A172 (cell line): ENCODE measurements at places on chromosomes 2 and 18. TPM values are rescaled to one million over a fixed set of nuclear protein-coding genes. Genes with fewer than 3 reads are reported as not detected.

GPR35 gene
- 0.17 and 2.7 TPM in 2 replicates for total RNA-seq

INPP5D gene
- 0.84 and 0.86 TPM in 2 replicates for total RNA-seq

C2orf66 gene
- 0.26 TPM in 1 of 2 replicates, not detected in the other for total RNA-seq

MLPH gene
- total RNA-seq, result 12.9 and 17.7 TPM in 2 replicates

MEP1B gene
- not detected in 2 replicates for total RNA-seq

DNPEP gene
- total RNA-seq, result 81.7 and 91.5 TPM in 2 replicates

PIEZO2 gene
- 1.8 and 2.5 TPM in 2 replicates for total RNA-seq

ALPI gene
- not detected in 2 replicates for total RNA-seq

FIGN gene
- total RNA-seq, result 2.0 and 2.2 TPM in 2 replicates

GPR17 gene
- 0.45 and 0.84 TPM in 2 replicates for total RNA-seq

PIGN gene
- 15.8 and 24.1 TPM in 2 replicates for total RNA-seq

- DNase-seq, result no peak
Observed at GRCh38 chr18:31497836-31498573, at the start of gene DSG2. DSG2 (plus strand) TSS chr18:31498177; CDS start chr18:31498252, 75 bp downstream.

- peak; percentile 83 for DNase-seq
Observed at GRCh38 chr18:28267878-28268625, 91.1 kb upstream of the CDH2 start.

DNA sequence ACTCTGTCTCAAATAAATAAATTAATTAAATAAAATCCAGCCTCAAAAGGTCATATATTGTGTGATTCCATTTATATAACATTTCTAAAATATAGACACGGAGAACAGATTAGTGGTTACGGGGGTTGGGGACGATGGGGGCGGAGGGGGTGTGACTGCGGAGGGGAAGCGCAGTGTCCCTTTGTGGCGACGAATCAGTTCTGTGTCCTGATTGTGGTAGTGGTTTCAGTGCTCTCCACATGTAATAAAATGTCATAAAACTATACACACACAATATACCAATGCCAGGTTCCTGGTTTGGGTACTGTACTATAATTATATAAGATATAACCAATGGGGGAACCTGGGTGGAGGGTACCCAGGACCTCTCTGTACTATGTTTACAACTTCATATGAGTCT is 186.4 kb downstream of the ANAPC1 start:
- DNase-seq, result no peak

DNA sequence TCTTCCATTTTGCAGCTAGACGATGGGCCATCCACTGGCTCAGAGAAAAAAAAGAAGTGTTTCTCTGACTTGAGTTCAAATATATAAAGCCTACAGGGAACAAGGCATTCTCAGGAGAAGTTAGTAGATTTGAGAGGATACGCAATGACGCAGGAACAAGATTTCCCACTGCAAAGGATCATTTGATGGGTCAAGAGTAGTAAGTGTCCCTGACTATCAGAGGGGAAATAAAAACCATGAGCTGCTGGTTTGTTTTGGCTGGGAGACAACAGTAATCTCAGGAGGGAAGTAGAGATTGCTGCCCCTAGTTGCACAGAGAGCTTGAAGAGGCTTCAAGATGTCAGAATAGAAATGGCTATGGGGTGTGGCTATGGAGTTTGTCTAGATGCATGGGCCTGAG is 22.3 kb upstream of the MYO1B start:
- DNase-seq, result no peak

DNA sequence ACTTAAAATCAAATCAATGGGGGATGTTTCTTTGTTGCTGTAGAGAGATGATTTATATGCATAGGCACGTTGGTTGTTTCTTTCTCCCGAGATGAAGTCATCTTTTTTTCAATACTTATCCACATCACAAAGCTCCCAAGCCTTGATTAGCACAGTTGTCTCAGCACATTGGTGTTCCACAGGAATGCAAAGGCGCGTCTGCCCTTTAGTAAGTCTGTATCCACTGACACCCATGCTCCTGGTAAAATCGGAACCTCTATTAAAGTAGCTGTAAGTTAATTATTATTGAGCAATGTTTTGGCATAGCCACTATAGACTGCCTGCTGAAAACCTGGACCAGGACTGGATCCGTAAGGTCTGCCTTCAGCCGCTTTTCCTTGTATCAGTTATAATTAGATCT is 77.6 kb upstream of the RBM44 start:
- DNase-seq, result no peak

DNA sequence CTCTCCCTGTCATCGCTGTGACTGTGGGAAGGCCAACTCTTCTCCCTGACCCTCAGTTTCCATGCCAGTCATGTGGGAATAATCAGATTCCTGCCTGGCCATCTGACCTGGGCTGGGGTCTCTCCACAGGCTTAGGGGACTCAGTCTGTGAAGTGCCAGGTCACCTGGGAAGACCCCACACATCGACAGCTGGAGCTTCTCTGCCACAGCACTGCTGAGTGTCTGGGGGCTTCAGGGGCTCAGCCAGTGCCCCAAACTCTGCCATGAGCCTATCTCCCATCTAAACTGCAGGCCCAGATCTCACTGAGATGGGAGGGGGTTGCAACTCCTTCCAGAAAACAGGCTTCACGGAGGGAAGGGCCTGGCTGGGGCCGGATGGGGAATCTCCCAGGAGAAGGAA is 42.0 kb upstream of the OTOS start:
- DNase-seq, result no peak

DNA sequence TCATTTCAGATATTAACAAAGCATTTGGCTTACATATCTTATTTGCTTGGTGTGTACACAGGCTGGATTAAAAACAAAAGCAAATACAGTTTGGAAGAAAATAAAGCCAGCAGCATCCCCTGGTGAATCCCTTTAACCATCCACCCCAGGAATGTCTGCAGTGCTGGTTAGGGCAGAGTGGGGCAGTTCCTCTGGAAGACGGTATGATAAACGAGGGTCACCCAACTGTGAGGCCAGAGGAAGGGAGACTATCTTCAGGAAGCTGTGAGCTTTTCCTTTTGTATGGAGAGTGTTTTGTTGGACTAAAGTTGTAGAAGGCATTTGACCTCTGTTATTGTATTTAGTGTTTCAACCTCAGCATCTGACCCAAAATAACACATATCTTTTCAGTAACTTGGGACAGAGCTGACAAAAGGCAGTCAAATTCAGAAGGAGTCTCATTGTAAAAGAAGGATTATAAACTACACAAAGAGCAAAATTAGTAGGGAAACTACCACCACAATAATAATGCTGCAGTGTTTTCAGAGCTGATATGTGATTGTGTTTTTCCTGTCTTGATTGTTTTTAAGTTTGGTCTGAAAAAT is 159.1 kb downstream of the FMNL2 start:
- DNase-seq, result no peak

GRCh38 chr2:114814355-114814754 is 371.9 kb downstream of the DPP10 start:
- DNase-seq, result no peak

DNA sequence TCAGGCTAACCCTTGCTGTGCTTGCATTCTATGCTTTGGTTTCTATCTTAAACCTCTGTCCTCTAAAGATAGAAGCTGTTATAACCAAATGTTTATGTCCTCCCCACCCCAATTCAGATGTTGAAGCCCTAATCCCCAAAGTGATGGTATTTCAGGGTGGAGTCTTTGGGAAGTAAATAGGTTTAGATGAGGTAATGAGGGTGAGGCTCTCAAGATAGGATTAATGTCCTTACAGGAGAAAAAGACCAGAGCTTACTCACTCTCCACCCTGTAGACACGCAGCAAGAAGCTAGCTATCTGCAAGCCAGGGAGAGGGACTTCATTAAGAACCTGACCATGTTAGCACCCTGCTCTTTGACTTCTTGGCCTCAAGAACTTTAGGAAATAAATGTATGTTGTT is 362.5 kb downstream of the ERBB4 start:
- DNase-seq, result no peak

- peak; percentile 4 for DNase-seq
Observed at GRCh38 chr2:147696426-147696825, 148.4 kb upstream of the ACVR2A start.

- DNase-seq, result peak; percentile 87
Observed at GRCh38 chr2:2057125-2057721, 273.9 kb downstream of the MYT1L start.

DNA sequence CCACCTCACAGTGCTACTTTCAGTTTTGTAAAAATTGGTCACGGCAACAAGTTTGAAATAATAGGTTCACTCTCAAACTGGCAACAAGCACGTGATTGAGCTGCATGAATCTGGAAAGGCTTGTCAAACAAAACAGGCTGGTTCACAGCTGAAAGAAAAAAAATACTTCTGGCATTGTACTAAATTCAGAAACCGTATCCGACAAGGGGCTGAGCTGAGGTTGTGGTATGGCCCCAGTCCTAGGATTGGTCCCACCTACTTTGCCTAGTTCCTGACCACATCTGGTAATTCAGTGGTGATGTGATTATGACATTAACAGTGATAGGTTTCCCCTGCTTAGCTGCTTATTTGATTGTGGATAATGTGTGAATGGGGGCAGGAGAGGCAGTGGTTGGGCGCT is 326.5 kb upstream of the THUMPD2 start:
- peak; percentile 28 for DNase-seq

GRCh38 chr2:25492726-25493125 is 151.0 kb upstream of the DNMT3A start:
- DNase-seq, result no peak

DNA sequence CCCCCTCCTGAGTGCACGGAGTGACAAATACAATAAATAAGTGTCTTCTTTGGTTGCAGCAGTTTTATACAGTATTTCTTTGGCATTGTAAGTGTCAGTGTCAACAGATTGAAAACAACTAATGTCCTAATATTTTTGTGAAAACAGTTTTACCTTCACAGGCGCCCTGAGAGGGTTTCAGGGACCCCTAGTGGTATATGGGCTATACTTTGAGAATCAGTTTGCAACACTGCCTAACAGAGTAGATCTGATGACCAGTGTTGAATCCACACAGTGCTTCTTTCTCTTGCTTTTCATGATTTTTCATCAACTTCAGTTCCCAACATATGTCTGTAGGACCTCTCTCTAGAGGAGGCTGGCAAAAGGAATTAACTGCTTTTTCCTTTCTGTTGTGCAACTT is 162.2 kb downstream of the PRPF40A start:
- no peak for DNase-seq

DNA sequence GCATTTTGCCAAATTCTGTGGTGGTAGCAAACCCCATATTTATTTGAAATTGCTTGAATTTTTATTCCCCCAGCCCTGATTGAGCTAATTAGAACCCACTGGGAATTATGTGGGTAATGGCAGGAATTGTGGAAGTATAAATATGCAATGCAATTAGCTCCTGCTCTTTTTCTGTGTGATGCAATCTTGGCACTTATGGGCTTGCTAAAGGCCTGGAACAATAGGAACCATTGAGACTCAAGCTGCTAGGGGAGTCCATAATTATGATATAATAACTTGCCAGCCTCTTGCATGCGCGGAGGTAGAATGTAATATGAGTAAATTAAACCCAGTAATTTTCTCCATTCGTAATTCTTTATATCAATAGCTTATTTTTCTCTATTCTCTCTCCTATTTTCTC is 267.6 kb upstream of the THSD7B start:
- DNase-seq, result no peak

- no peak for DNase-seq
Observed at GRCh38 chr2:11962707-11963328, 216.4 kb downstream of the LPIN1 start.

GRCh38 chr2:240287011-240287410 is 146.6 kb upstream of the OTOS start:
- DNase-seq, result no peak

DNA sequence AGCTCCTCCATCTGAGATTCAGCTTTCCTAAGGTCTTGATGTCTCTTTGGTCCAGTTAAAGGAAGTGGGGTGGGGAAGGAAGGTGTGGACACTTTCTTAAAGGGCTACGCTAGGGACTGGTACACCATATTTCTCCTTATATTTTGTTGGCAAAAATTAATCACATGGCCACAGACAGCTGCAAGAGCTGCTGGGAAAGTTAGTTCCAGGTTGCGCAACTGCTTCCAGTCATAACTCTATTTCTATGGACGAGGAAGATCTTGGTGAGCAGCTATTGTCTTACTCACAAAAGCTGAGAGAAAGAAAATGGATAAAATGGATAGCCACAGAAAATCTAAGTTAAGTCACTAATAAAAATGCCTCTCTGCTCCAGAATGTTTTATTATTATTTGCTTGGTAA is 60.7 kb upstream of the PPM1B start:
- DNase-seq, result no peak

GRCh38 chr2:109173311-109174171 is 44.5 kb downstream of the SH3RF3 start:
- DNase-seq, result peak; percentile 73

- DNase-seq, result no peak
Observed at GRCh38 chr18:45449418-45450227, 165.7 kb upstream of the SLC14A2 start.

GRCh38 chr2:158687315-158687714 is 107.8 kb upstream of the DAPL1 start:
- DNase-seq, result no peak

- DNase-seq, result peak; percentile 38
Observed at GRCh38 chr2:96533292-96534073, 3.1 kb upstream of the ARID5A start.

- no peak for DNase-seq
Observed at GRCh38 chr2:120150040-120150482, 73.1 kb downstream of the TMEM185B start.

GRCh38 chr2:53463806-53464726 is 303.5 kb upstream of the CHAC2 start:
- no peak for DNase-seq

DNA sequence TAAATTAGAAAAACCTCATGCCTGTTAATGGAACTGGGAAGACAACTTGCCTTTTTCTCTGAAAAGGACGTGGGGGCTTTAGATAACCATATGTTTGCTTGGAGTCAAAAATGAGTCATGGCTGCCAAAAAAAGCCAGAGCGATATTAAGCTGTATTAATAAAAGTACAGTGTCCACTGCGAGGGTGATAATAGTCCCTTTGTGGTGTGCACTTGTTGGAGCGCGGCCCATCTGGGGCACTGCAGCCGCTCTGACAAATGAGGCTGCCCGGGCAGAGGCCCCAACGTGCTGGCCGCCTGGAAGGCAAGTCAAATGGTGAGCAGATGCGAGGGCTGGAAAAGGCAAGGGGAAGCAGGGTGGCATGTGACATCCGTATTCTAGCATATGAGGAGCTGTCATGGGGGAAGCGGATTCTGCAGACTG is 103.3 kb upstream of the NCK2 start:
- DNase-seq, result no peak

- DNase-seq, result no peak
Observed at GRCh38 chr2:11764920-11765319, 18.5 kb downstream of the LPIN1 start.

- no peak for DNase-seq
Observed at GRCh38 chr18:42527766-42528165, 572.7 kb downstream of the PIK3C3 start.
